ENCODE measurements at places on chromosomes 5 and 9.

DNA sequence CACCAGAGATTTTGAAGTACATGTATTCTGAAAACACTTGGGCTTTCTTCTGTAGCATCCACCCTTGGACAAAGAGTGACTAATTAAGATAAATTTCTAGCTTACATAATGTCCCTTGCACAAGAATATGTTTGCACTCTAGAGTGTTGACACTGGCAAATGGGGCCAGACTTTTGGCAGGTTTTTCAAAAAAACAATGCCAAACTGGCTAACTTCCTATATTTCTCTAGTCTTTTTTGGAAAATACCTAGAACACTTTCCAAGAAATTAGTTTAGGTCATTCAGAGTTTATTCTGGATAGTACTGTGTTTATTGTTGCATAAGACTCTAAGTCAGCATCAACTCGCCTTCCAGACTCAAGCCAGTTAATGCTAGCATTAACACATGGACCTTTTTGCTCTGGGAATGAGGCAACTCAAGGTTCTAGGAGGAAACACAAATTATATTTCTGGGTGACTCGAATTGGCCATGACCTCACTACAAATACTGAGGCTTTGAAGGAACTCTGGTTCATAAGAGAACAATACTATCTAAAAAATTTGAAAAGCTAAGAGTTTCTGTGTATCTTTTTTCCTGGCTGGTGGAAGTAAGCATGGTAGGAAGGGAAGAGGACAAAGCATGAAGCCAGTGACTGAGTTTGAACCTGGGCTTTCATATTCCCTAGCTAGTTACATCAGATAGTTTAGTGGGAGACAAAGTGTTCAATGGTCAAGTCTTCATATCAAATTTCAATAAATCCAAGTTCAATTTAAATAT, 101.6 kb downstream of the NREP start:
- DNase-seq = no peak

DNA sequence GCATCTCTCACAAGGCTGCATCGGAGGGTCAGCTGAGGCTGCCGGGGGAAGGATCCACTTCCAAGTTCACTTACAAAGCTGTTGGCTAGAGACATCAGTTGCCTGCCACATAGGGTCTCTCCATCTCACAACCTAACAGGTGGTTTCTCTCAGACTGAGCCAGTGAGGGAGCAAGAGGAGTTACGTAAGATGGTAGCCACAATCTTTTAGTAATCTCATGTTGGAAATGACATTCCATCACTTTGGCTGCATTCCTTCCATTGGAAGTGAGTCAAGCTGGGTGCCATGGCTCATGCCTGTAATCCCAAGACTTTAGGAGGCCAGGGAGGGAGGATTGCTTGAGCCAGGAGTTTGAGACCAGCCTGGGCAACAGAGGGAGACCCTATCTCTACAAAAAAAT, 7.4 kb upstream of the GRK6 start:
- no peak for DNase-seq

- DNase-seq = no peak
These were observed 287.9 kb downstream of the AGTPBP1 start for GRCh38 chr9:85453850-85454249.

DNA sequence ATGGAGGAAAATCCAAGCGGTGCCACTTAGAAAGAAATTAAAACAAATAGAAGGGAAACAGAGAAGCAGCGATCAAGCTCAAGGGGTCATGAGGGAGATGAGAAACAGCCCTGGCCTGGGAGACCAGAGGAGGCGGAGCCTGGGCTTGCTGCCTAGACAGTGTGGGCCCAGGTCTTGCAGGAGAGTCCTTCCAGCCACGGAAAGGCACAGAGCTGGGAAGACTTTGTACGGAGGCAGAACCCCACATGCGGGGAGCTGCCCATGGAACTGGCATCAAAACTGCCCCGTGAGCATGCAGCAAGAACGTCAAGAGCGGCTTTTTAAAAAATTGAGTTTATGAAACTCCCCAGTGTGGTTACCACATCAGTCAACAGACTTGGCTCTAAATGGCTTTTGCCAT, 119.4 kb downstream of the IRX1 start:
- DNase-seq = no peak

GRCh38 chr5:155091063-155091648, 77.6 kb downstream of the KIF4B start:
- DNase-seq = no peak

- DNase-seq = no peak
These were observed 407.1 kb upstream of the TRPC7 start for GRCh38 chr5:136772491-136772890.

DNA sequence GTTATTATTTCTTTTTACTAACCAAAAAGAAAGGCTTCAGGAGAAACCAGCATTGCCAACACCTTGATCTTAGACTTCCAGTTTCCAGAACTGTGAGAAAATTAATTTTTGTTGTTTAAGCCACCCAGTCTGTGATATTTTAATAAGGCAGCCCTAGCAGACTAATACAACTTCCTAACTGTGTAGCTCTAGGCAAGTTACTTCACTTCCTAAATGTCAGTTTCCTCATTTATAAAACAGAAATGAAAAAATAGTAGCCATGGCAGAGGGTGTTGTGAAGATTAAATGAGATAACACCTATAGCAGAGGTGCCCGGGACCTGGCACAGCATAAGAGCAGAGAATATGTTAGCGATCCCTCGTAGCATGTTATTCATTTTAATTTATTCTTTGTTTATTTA, 66.6 kb upstream of the HAND1 start:
- no peak for DNase-seq

DNA sequence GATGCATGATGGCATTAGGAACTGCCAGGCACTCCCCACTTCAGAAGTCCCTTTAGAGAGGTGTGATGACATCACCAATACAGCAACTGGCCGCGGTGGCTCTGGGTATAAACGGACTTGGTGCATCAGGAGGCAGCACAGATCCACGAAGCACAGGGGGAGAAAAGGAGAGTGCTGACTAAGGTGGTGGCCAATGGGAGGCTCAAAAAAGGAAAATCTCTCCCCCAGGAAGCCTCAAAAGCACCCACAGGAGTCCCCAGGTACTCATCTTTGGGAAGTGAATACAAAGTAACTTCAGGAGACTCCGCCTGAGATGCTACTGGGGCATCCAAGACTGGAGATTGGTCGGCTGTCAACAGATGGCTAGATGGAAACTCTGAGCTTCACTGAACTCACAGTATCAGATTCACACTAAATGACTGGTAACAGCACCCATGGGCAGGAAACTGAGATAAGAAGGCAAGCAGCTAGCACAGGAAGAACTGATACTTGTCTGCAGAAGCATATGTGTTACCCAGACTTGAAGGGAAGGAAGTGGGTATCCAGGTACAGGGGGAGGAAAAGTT, 7.6 kb downstream of the TTC39B start:
- DNase-seq = no peak

DNA sequence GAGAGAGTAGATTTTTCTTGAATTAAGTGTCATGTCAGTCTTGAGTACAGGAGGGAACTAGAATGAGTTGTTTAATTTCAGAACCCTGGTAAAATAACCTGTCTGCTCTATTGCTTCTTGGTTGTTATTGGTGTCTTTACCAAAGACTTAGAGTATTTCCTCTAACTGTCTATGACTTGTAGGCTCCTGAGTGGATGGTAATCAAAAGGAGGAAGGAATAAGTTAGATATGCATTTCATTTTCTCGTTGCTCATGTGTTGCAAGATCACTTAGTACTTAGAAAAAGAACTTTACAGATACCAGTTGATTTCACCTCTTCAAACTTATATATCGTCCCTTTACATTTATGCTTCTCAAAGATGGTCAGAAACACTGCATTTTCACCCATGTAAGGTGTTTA, 31.1 kb downstream of the UHRF2 start:
- no peak for DNase-seq

Measured in left hindlimb (tissue), 1 donor.